ENCODE measurements at places on chromosomes 7 and 10.

GRCh38 chr7:81487516-81487915, 282.3 kb downstream of the HGF start:
- DNase-seq = no peak

- no peak for DNase-seq
Measured at GRCh38 chr10:103980288-103980906, 13.5 kb downstream of the SLK start.

GRCh38 chr10:14820010-14820774, 17.6 kb downstream of the CDNF start:
- DNase-seq = no peak

DNA sequence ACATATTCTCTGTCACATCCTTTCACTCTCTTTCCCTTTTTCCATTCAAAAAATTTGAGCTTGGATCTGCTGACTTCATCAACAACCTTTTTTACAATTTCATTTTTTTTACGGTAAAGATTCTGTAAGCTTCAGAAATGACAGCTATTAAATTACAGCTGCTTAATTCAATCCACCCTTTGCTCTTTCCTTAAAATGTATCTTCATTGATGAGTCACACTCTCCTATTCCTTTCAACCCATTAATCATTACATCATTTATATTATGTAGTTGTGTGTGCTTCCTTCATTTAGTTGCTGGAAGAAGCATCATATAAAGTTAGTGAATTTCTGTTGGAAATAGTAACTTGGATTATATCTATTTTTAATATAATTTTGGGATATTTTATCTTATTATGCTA, 67.1 kb upstream of the MAGI2 start:
- no peak for DNase-seq

DNA sequence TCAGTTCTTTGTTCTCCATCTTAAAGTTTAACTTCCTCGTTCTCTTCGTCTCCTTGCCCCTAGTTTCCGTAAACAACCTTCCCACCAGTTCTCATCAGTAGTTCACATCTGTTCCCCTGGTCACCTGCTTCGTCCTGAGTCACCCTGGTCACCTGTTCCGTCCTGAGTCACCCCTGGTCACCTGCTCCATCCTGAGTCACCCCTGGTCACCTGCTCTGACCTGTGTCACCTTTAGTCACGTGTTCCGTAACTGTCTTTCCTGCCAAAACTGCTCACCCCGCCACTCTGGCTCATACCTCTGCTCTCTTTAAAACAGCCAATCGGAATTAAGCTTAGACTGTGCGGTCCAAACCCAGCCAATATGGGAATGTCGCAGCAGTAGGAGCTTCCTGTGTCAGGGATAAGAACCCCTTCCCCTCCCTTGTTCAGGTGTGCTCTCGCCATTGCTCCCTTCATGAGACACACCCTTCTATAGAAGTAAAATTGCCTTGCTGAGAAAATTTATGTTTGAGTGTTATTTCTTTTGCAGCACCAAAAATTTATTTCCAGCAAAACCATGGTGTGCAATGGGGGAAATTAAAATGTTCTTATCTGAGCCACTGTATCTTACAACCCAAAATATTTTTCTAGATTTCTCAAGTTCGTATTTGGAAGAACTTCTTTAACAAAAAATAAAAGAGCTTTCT, 112.2 kb downstream of the VIM start:
- no peak for DNase-seq

DNA sequence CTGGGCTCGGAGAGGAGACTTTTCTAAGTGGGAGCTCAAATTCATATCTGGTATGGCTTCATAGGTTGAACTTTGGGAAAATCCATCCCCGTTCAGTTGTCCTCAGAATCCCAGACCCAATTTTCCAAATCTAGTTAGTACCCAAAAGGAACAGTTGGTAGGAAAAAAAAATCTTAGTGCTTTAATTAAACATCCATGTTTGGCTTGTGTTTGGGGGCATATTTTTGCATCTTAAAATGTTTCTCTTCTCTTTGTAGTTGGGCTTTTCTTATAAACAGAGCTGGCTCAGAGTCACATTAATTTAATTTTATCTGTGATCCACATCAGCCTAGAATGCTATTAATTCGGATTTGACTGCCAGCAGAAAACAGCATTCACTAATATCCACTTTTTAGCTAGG, 165.9 kb downstream of the BUB3 start:
- no peak for DNase-seq

DNA sequence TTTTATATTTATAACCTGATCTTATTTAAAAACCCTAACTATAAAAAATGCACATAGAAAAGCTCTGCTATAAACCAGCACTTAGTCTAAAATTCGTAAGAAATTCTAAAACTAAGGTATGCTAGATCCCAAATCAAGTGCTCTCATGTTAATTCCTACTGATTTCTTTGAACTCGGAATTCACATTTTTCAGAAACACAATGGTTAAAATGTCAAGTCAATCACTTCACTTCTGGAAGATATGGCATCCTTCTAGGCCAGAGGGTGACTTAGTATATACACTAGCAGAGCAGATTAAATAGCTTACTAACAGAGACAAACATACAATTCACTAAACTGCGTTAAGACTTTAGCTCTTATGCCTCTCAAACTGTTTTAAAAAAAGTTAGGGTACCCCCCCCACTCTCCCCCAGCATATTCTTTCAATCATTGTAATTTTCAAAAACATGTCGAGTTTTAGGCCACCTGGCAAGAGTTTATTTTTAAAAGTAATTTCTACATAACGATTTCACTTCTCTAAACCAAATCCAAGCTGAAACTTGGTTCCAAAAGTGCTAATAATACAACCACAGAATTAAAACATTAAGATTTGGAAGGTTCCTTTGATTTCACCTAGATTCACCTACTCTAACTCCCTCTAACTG, 129.4 kb downstream of the NRBF2 start:
- no peak for DNase-seq

DNA sequence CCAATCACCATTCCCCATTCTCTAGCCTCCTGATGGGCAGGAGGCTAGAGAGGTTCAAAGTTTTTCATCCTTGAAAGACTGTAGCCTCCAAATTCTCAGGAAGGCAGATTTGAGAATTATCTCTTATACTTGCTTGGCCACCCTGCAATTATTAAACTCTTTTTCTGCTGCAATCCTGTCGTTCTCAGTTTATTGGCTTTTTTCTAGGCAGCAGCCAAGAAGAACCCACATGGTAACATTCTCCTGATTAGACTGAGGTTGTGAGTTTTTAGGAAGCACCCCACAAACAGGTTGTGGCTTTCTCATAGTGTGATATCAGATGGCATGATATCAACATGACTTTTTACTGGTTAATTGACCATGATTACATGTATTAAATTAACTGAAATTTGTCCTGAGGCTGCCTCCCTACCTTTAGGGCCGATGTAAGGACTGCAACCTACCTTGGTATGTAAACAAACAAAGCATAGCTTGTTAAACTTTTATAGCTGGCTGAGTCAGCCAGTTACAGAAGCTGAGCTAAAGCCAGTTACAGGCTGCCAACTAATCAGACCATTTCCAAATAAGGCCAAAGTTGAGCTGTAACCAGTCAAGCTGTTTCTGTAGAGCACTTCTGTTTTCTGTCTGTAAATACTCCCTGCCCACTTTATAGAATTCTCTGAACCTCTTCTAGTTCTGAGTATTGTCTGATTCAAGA, 3.2 kb upstream of the ZNF248 start:
- DNase-seq = peak; percentile 44

GRCh38 chr7:148941598-148942275, 57.6 kb upstream of the EZH2 start:
- peak; percentile 76 for DNase-seq

DNA sequence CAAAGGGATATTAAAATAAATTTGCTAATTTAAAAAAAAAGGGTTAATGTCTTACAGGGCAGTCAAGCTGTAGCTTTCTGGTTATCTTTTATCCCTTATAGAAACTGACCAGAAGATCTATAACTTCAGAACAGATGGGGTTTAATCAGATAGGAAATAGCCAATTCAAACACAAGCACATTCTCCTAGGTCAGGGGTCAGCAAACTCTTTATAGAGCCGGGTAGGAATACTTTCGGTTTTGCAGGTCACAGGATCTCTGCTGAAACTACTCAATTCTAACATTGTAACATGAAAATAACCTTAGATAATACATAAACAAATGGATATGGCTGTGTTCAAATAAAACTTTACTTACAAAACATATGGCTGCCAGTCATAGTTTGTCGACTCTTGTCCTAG, 479.8 kb downstream of the ADRA2A start:
- DNase-seq = no peak

DNA sequence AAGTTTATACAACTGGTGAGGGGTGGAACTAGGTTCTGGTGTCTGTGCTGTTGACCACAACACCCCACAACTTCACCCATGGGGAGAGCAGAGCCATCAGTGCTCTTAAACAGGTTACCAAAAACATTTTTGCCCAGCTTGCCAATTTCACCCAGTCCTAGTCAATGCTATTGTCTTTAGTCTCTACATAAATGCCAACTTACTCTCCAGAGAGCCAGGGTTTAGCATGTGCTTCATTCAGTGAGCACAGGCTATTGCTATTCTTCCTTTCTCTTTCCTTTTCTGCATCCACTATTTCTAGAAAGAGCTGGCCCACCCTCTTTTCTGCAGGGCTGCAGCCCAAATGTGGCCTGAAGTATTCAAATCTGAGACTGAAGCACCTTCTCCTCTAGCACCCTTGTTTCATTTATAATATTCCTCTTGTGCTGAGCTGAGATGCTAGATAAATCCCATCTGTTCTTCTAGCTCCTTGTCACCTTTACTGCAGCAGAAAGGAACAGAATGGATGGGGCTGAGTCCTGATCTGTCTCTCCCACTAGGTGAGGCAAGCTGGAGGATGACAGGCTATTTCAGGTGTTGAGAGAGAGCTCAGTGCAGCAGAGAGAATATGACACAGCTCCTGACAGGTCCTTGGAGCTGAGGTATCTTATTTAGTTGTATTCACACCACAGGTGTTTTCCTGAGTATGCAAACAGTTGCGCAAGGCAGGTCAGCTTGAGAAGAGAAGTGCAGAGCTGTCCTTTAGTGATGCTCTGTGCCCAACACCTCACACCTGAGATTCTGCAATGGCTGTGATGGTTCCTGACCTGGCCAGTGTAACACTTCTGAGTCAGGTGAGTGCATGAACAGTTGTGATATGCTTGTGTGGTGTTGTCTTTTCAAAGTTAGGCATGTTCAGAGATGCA, 819.2 kb downstream of the CCSER2 start:
- DNase-seq = no peak

- DNase-seq = no peak
Measured at GRCh38 chr10:24929056-24929544, 23.3 kb downstream of the PRTFDC1 start.

DNA sequence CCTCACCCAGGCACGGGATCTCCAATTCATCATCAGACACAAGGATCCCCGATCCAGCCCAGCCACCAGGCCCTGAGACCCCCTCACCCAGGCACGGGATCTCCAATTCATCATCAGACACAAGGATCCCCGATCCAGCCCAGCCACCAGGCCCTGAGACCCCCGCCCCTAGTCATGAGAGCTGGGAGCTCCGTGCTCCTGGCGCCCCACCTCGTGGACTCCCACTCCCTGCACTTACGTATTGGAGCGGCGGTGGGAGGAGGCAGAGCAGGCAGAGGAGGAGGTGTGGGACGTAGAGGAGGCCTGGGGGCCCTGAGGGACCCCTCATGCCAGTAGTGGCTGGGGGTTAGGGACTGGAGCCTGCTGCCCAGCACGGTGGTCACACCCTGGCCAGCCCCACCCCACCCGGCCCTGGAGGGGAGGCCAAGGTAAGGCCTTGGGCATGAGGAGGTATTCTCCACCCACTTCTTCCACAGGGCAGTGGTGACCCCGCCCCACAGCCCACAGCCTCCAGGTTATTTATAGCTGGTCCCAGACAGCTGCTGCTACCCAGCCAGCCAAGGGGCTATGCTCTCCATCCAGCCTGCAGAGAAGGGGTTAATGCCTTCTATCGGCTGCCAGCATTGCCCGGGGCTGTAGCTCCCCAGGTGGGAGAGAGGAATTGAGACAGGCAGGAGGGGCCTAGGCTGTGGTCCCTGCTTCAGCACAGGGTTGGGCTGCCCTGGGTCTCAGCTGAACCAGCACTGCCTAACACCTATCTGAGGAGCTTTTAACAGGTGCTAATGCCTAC, 17.6 kb upstream of the CRHR2 start:
- DNase-seq = no peak

- DNase-seq = no peak
Measured at GRCh38 chr7:130367088-130367755, 13.1 kb upstream of the CPA1 start.

- DNase-seq = no peak
Measured at GRCh38 chr7:79293655-79294142, 159.8 kb downstream of the MAGI2 start.

- peak; percentile 91 for DNase-seq
Measured at GRCh38 chr10:69866688-69867461, 65.2 kb downstream of the COL13A1 start.

- peak; percentile 33 for DNase-seq
Measured at GRCh38 chr10:124524991-124525653, 63.5 kb downstream of the LHPP start.

GRCh38 chr10:70317272-70317942, 33.6 kb upstream of the NPFFR1 start:
- no peak for DNase-seq

- peak; percentile 68 for DNase-seq
Measured at GRCh38 chr7:28755255-28755654, 202.9 kb downstream of the TRIL start.

GRCh38 chr10:88853155-88853881, 1.7 kb upstream of the ANKRD22 start:
- DNase-seq = no peak

DNA sequence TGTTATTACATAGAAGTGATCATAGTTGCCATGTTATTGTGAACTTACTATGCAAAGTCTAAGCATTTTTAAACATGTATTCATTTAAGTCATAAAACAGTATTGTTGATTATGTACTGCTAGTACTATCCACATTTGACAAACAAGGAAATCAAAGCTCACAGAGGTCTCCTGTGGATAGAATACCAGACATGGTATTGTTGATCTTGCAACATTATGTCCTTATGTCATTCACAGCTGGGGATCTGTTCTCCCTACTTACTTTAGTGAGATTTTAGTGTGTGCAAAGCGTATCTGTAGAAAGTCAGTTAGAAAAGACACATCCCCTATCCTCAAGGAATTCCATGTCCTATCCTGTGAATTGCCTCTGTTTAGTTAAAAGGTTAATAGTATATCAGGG, 106.1 kb downstream of the SND1 start:
- no peak for DNase-seq

DNA sequence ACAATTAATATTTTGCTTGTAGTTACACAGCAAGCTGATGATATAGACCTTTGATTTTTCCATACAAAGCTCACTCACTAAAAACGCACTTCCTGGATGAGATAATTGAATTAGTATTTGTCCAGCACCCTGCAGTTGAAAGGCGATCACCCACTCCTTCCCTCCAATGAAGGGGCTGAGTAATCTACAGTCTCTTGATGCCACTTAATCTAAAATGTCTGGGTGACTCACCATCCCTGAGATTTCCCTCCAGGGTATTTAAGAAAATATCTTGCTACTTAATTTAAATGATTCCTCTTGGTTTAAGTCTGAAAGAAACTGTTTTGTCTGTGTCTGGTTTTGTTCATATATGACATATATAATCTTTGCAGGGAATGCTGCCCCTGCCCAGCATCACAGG, 515.3 kb downstream of the GRID1 start:
- DNase-seq = peak; percentile 19

GRCh38 chr10:110426294-110427181, 71.2 kb upstream of the DUSP5 start:
- DNase-seq = no peak

- DNase-seq = no peak
Measured at GRCh38 chr7:40200791-40201190, 66.0 kb downstream of the SUGCT start.

GRCh38 chr10:27035163-27035562, 65.1 kb downstream of the ANKRD26 start:
- DNase-seq = no peak

GRCh38 chr10:112307358-112308124, 24.3 kb downstream of the TECTB start:
- peak; percentile 40 for DNase-seq
